Stimulated activated CD8-positive, alpha-beta memory T cell treated with anti-CD3 and anti-CD28 coated beads, Interleukin-4, amount 100 ng/mL, for 1 hour (primary cell): ENCODE measurements at places on chromosomes 11 and 22.

GRCh38 chr11:27997344-27997743 lies 110.6 kb downstream of the KIF18A start:
- no peak for DNase-seq

DNA sequence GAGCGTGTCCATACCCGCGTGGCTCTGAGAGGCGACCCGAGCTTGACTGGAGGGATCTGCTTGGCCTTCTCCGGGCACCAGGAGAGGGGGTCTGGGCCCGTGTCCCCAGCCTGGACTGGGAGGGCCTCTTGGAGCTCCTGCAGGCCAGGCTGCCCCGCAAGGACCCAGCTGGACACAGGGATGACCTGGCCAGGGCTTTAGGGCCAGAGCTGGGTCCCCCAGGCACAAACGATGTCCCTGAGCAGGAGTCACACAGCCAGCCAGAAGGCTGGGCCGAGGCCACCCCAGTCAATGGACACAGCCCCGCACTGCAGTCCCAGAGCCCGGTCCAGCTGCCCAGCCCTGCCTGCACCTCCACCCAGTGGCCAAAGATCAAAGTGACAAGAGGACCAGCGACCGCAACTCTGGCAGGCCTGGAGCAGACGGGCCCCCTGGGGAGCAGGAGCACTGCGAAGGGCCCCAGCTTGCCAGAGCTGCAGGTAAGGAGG lies 38.2 kb downstream of the TRIOBP start:
- DNase-seq, result no peak

GRCh38 chr11:10275714-10276113 lies 18.3 kb downstream of the SBF2 start:
- no peak for DNase-seq

- DNase-seq, result no peak
Measured at GRCh38 chr11:9947231-9947864, 283.5 kb downstream of the SWAP70 start.

GRCh38 chr11:44529895-44530412 lies 35.5 kb upstream of the CD82 start:
- DNase-seq, result no peak

GRCh38 chr22:37601540-37602442 lies 6.8 kb upstream of the GGA1 start:
- DNase-seq, result no peak
